Right ventricle myocardium superior (tissue), 1 donor: ENCODE measurements at places on chromosomes 7 and 10. TPM values are rescaled to one million over a fixed set of nuclear protein-coding genes. Genes with fewer than 3 reads are reported as not detected.

The EBLN1 gene
- total RNA-seq, result not detected

The TLX1 gene
- total RNA-seq, result not detected

The ASB15 gene
- total RNA-seq, result 78.6 TPM

The TOMM7 gene
- 634 TPM for total RNA-seq

The CYP26C1 gene
- total RNA-seq, result 0.05 TPM

The FKBP14 gene
- total RNA-seq, result 8.6 TPM

The GOLGA7B gene
- 0.11 TPM for total RNA-seq

The HTRA1 gene
- total RNA-seq, result 40.9 TPM

The C10orf67 gene
- total RNA-seq, result 0.54 TPM

The PIP gene
- total RNA-seq, result not detected

The PSD gene
- 0.89 TPM for total RNA-seq
